ENCODE measurements at places on chromosomes 12 and 14.

DNA sequence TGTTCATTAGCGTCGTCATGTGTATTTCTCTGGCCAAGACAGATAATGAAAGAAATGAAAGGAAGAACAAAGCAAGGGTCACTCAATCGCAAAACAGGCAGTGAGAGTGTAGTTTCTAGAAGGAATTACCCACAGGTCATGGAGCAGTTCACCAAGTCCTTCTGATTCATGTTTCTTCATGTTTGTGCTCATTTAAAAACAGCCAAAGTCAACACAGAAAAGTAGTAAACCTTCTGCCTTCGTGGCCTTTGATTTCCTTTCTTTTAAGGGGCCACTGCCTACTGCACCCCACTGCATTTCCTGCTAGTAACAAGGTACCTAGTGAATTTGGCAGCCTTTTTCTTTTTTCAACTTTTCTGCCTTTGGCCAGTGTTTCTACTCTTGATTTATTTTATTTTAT, 75.1 kb downstream of the KCNK13 start:
- H3K27ac ChIP-seq: no peak overlapping the region
- H3K27me3 ChIP-seq: peaks cover 13% of the 10 kb centered on the region
- H3K4me3 ChIP-seq: no peak overlapping the region
- no peaks in the 10 kb centered on the region for H3K4me1 ChIP-seq

- no peak overlapping the region for H3K27ac ChIP-seq
- no peaks in the 10 kb centered on the region for H3K36me3 ChIP-seq
- peaks cover 3% of the 10 kb centered on the region for H3K27me3 ChIP-seq
- no peaks in the 10 kb centered on the region for H3K4me1 ChIP-seq
- DNase-seq: no peak
- no peak overlapping the region for H3K4me3 ChIP-seq
Measured at GRCh38 chr14:69795691-69796090, 1.4 kb downstream of the SLC10A1 start.

- H3K4me3 ChIP-seq: no peak overlapping the region
- no peak for DNase-seq
- no peaks in the 10 kb centered on the region for H3K27me3 ChIP-seq
- no peak overlapping the region for H3K27ac ChIP-seq
Measured at GRCh38 chr14:74308695-74309094, 6.0 kb upstream of the ABCD4 start.

- H3K27me3 ChIP-seq: no peaks in the 10 kb centered on the region
- DNase-seq: no peak
- no peaks in the 10 kb centered on the region for H3K36me3 ChIP-seq
- no peak overlapping the region for H3K27ac ChIP-seq
Measured at GRCh38 chr12:124534776-124535740, 32.4 kb downstream of the NCOR2 start.

- peak overlapping the region; percentile 93 for H3K27ac ChIP-seq
- peaks cover 71% of the 10 kb centered on the region for H3K36me3 ChIP-seq
- peaks cover 94% of the 10 kb centered on the region for H3K4me1 ChIP-seq
- peak; percentile 18 for DNase-seq
- H3K27me3 ChIP-seq: no peaks in the 10 kb centered on the region
Measured at GRCh38 chr12:111445726-111446581, 40.2 kb downstream of the SH2B3 start.

- H3K36me3 ChIP-seq: no peaks in the 10 kb centered on the region
- no peaks in the 10 kb centered on the region for H3K4me1 ChIP-seq
- H3K27ac ChIP-seq: no peak overlapping the region
- DNase-seq: no peak
- no peak overlapping the region for H3K4me3 ChIP-seq
- H3K27me3 ChIP-seq: peaks cover 17% of the 10 kb centered on the region
Measured at GRCh38 chr12:96701856-96702255, 205.2 kb upstream of the NEDD1 start.

DNA sequence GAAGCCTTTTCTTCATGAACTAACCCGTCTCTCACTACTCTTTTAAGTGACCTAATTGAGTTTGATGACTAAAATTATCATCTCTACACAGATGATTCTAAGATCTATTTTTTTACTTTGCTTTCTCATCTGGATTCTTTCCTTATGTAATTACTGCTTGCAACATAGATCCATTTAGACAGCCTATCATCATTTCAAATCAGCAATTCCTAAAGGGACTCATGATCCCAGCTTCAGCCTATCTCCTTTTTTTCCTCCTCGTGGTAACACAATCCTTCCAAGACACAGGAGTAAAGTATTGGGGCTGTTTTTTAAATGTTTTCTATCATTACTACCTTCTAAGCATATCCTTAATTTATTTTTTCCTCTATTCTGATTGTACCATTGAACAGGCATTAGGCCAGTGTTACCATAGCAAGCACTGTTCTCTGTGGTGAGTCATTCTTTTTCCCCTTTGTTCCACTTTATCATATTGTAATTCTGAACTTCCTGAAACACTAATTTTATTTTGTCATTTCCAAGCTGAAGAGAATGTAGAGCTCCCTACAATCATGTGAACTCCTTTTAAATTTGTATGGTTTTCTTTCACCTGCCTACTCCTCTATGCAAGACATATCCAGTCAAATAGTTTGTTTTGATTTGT, 190.4 kb upstream of the FAR2 start:
- H3K4me1 ChIP-seq: no peaks in the 10 kb centered on the region
- no peak overlapping the region for H3K4me3 ChIP-seq
- no peaks in the 10 kb centered on the region for H3K36me3 ChIP-seq
- no peak for DNase-seq

GRCh38 chr12:121701667-121702277, 10.8 kb upstream of the TMEM120B start:
- no peaks in the 10 kb centered on the region for H3K36me3 ChIP-seq
- DNase-seq: no peak
- H3K27me3 ChIP-seq: peaks cover 14% of the 10 kb centered on the region

GRCh38 chr12:53327435-53328042, 6.1 kb upstream of the AAAS start:
- no peak overlapping the region for H3K4me3 ChIP-seq
- no peak overlapping the region for H3K27ac ChIP-seq
- no peaks in the 10 kb centered on the region for H3K36me3 ChIP-seq
- peaks cover 22% of the 10 kb centered on the region for H3K27me3 ChIP-seq
- H3K4me1 ChIP-seq: peaks cover 25% of the 10 kb centered on the region

DNA sequence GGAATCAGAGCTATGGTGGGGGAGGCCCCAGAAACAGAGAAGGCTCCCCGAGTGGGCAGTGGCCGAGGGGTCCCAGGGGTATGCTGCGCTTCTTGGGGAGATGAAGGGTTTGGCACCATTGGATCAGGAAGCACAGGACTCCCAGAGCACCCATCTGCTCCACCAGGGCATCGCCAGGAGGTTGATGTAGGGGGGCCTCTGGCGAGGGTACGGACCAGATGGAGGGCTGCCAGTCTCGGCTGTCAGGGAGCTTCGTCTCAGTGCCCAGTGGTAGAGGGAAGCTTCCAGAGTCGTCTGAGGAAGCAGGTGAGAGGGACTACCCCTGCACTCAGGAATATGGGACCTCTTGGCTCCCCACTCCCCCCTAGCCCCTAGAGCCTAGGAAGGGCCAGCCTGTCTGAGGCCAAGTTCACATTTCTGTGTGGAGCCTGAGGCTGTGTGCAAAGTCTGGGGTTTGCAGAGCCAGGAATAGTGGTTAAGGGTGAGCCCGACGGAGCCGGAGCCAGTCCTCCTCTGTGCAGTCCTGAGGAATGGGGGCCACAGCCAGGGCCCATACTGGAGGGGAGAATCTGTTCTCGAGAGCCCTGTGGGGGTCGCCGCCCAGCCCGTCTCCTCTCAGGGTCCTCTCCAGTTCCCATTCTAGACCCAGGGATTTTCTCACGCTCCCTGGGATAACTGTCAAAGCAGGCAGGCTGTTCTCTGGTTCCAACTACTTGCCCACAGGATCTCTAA, 10.2 kb downstream of the SLC48A1 start:
- H3K4me1 ChIP-seq: peaks cover 15% of the 10 kb centered on the region
- no peaks in the 10 kb centered on the region for H3K27me3 ChIP-seq
- peaks cover 51% of the 10 kb centered on the region for H3K36me3 ChIP-seq
- H3K4me3 ChIP-seq: no peak overlapping the region
- H3K27ac ChIP-seq: peak overlapping the region; percentile 77

DNA sequence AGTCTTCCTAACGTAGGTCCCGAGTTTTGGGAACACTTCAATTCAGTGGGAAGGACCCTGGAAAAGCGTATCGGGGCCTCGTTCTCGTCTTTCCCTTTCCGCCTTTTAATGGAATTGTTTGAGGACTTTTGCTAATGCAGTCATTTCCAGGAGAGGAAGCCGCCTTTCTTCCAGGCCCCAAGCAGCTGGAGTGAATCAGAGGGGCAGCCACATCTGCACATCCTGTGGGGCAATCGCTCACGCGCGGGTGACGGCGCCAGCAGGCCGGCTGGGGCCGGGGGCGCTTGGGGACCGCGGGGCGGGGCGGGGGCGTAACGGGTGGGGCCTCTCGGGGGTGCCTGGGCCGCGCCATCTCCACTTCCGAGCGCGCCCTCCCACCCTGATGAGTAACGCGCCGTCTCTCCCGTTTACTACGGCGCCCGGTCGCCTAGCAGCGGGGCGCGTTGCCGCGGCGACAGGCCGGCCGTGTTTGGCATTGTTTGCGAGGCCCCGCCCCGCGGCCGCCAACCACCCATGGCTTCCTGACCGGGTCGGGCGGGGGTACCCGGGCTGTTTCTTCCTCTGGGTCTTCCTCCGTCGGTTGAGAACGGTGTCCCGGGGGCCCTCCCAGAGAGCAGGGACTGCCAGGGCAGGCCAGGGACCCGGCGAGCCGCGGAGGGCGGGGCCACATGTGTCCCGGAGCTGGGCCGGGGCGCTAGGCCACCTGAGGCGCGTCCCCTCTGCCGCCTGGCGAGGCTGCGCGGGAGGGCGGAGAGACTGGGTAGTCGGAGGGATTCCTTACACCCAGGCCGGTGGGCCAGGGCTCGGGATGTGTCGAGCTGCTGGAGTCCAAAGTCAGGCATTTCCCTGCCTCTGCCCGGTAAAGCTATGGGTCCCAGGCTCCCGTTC, 2.3 kb downstream of the GSG1 start:
- peak; percentile 93 for DNase-seq
- peak overlapping the region; percentile 72 for H3K4me3 ChIP-seq
- peaks cover 43% of the 10 kb centered on the region for H3K4me1 ChIP-seq
- H3K27me3 ChIP-seq: no peaks in the 10 kb centered on the region

DNA sequence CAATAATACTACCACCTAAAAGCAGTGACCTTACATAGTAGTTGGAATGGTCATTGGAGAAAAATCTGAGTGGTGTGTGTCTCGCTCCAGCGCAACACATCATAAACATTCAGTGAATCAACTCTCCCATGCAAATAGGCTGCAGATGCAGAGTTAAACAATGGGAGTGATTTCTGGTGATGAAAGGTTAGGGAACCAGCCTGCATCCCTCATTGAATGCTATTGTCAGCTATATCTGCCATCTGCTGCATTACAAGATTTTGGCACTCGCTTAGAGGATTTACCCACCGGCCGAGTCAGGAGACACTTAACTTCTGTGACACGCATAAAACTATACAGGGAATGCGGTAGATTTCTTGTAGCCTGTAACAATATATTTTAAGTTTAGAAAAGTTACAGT, 900.9 kb downstream of the FLRT2 start:
- H3K27ac ChIP-seq: no peak overlapping the region
- no peak overlapping the region for H3K4me3 ChIP-seq
- DNase-seq: no peak
- no peaks in the 10 kb centered on the region for H3K4me1 ChIP-seq
- H3K36me3 ChIP-seq: no peaks in the 10 kb centered on the region

- DNase-seq: no peak
- no peaks in the 10 kb centered on the region for H3K27me3 ChIP-seq
- no peak overlapping the region for H3K27ac ChIP-seq
- no peak overlapping the region for H3K4me3 ChIP-seq
Measured at GRCh38 chr14:50121486-50121885, 5.1 kb upstream of the VCPKMT start.

DNA sequence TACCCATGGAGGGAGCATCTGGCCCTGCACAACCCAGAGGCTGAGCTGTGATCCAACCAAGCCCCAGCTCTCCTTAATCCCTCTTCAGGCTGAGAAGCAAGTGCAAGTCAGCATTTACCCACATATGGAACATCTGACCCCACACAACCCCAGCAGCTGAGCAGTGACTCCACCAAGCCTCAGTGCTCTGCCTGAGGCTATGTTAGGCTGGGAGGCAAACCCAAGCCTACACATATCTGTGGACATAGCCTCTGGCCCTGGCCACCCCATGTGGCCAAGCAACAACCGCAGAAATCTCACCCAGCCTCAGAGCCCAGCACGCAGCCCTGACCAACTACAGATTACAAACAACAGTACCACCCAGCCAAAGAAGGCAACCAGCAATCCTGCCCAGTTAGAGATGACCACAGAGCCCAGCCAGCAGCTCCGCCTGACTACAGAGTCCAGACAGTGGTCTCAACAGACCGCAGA, 142.8 kb downstream of the NUAK1 start:
- H3K4me3 ChIP-seq: no peak overlapping the region
- no peak overlapping the region for H3K27ac ChIP-seq
- H3K36me3 ChIP-seq: no peaks in the 10 kb centered on the region
- no peaks in the 10 kb centered on the region for H3K4me1 ChIP-seq
- DNase-seq: no peak

GRCh38 chr12:39958377-39958776, 147.5 kb downstream of the SLC2A13 start:
- H3K4me1 ChIP-seq: no peaks in the 10 kb centered on the region
- H3K27me3 ChIP-seq: no peaks in the 10 kb centered on the region
- no peak for DNase-seq
- H3K4me3 ChIP-seq: no peak overlapping the region
- no peak overlapping the region for H3K27ac ChIP-seq

DNA sequence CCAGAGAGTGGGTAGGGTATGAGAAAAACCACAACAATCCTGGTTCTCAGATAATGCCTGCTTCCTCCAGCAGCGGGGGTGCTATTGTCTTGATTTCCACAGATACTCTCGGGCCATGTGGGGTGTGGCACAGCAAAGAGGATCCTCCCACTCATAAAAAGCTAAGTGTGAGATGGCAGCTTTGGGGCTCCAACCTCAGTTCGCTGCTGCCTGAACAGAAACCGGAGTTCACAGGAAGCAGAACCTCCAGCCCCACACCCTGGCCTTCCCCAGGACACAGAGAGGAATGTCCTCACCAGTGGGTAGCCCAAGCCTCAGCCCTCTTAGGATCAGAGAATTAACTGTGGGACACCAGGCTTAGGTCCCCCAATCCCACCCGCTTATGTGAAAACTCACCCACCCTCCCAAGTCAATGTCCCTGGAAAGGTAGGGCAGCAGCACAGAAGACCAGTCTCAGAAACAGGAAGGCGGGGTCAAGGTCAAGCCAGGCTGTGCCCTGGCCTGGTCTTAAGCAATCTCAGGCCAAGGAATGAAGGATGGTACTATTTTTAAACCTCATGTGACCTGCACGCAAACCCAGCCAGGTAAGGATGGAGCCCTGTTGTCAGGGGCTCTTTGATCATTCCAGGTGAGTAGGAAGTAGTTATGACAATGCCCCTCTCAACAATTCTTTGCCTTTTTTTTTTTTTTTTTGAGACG, 9.0 kb downstream of the KCTD10 start:
- no peaks in the 10 kb centered on the region for H3K27me3 ChIP-seq
- peaks cover 32% of the 10 kb centered on the region for H3K4me1 ChIP-seq
- H3K4me3 ChIP-seq: no peak overlapping the region
- no peak for DNase-seq
- H3K27ac ChIP-seq: no peak overlapping the region
- peaks cover 14% of the 10 kb centered on the region for H3K36me3 ChIP-seq

Data from activated CD8-positive, alpha-beta T cell treated with anti-CD3 and anti-CD28 coated beads, Interleukin-2, amount 10 ng/mL, durations not matched to agents 7 days and 5 days (primary cell).